Cortex of kidney (tissue), 1 donor: ENCODE measurements at places on chromosomes 3 and 15.

DNA sequence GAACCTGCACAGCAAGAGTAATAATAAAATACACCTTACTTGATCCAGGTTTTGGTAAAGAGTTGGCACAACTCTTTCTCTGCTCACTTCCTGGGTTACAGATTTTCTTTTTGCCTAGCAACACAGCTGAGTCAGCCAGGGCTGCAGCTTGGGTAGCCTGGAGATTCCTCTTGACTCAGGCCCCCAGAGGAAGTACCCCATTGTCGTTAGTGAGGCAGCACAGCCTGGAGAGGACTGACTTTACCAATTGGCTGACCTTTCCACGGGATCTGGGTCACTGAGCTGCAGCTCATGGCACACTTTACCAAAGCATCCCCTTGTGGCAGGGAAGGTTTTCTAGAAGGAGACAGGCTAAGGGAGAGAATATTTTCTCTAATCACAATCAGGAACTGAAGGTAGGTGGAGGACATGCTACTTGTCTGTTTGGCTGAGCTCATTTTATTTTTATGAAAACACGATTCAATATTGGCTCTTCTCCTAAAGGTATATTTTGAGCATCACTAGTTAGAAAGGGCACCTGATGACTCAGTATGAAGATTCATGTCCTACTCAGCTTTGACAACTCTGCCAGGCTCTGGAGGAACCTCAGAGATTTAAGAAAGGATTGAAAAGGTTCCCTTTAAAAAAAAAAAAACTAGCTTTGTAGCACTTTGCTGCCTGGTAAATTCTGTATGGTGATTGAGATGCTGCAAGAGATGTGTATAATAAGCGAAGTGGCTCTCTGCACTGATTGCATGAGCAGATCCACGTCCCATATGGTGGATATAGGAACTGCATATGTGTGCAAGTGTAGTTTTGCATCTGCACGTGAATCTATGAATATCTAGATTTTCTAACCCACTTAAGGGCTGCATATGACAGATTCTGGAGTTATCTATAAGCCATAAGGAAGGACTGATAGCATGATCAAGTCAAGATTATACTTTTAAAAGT lies 124.8 kb downstream of the CHDH start:
- no peak for DNase-seq

- no peak for DNase-seq
Measured at GRCh38 chr3:127284258-127284657, 3.6 kb downstream of the PRR20G start.

DNA sequence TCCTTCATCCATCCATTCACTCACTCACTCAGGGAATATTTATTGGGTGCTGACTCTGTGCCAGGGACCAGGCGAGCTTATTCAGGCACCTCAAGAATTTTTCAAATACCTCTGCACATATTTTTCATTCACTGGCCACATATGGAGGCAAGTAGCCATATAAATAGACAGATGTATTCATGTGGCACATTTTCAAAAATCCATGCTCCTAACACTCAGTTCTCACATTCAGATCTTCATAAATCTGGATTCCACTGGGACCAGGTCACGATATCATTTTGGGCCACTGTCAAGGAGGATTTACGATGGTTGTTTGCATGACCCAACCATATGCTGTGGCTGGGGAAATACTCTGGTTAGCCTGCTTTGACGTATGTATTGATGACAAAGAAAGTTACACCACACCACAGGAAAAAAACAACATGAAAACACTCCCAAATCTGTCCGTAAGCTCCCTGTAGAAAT lies 241.8 kb upstream of the LRTM1 start:
- no peak for DNase-seq

DNA sequence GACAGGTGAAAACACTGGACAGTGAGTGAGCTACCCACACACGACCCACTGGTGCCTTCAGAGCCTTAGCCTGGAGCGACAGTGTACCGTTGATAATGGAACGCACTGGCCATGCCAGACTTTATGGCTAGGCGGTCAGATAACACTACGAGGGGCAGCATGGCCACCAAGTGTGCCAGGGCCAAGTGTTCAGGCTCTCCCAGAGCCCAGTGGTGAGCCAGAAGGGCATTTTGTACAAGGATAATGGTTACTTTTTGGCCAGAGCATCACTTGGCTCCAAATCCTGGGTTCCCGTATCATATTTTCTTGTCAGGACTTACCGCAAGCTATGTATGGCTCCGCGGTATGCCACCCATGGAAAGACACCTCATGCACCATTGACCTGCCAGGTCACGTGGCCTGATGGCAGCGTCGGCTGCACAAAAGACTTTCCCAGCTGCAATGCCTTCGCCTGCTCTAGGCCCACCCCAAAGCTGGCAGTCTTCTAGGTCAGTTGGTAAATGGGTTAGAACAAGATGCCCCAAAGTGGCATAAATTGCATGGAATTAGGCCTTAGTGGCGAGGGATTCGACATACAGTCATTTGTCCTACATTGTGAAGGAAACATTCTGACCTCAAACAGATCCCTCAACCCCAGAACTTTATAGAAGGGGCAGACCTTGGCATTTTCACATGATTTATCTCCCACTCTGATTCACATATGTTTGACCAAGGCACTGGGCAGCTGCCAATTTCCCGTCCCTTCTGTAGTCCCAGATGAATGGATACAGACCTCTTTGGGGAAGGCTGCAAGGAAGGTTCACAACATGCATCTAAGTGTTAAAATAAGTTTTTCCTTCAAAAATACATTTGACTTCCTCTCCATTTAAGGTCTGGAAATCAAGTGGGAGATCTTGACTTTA lies 12.2 kb upstream of the SLC28A1 start:
- DNase-seq, result no peak

DNA sequence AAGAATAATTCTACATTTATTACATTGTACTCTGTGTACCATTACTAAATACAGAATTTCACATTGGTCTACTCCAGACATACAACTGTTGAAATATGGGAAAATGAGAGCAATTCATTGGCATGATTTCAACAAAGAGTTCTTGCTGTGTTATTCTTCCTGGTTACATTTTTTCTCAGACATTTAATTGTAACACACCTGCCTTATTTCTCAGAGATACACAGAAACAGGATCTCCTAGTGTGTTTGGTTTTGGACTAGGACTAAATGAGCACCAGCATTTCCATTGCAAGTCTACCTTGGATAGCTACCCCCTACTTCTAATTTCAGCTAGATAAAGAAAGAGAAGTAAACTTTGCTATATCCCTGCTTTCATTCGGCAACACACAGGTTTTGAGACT lies 274.3 kb upstream of the CNTN4 start:
- DNase-seq, result no peak

DNA sequence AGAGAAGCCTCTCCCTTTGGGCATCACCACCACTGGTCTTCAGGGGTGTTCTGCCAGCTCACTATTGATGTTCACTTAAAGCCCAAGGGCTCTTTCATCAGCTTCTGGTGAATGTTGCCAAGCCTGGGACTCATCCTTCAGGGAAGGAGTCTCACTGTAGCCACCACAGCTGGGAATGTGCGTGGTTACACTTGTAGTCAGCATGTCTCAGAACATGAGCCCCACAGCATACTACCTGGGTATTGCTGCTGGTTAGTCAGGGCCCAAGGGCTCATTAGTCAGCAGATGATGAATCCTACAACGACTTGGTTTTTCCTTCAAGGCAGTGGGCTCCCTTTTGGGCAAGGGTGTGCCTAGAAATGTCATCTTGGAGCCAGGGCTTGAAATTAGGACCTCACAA lies 412.9 kb downstream of the VGLL3 start:
- DNase-seq, result no peak

- DNase-seq, result peak; percentile 18
Measured at GRCh38 chr15:30991255-30992235, at the start of gene MTMR10. TSS of gene MTMR10 (minus strand) at chr15:30991628. CDS start at chr15:30991506, 122 bp downstream.
